ENCODE measurements at places on chromosomes 6 and 20.

- DNase-seq = peak; percentile 67
Observed at GRCh38 chr6:134774201-134774638, 175.7 kb downstream of the ALDH8A1 start.

- DNase-seq = no peak
Observed at GRCh38 chr6:149318581-149319286, 1.2 kb downstream of the TAB2 start.

- peak; percentile 93 for DNase-seq
Observed at GRCh38 chr6:25971187-25971821, 8.7 kb downstream of the TRIM38 start.

DNA sequence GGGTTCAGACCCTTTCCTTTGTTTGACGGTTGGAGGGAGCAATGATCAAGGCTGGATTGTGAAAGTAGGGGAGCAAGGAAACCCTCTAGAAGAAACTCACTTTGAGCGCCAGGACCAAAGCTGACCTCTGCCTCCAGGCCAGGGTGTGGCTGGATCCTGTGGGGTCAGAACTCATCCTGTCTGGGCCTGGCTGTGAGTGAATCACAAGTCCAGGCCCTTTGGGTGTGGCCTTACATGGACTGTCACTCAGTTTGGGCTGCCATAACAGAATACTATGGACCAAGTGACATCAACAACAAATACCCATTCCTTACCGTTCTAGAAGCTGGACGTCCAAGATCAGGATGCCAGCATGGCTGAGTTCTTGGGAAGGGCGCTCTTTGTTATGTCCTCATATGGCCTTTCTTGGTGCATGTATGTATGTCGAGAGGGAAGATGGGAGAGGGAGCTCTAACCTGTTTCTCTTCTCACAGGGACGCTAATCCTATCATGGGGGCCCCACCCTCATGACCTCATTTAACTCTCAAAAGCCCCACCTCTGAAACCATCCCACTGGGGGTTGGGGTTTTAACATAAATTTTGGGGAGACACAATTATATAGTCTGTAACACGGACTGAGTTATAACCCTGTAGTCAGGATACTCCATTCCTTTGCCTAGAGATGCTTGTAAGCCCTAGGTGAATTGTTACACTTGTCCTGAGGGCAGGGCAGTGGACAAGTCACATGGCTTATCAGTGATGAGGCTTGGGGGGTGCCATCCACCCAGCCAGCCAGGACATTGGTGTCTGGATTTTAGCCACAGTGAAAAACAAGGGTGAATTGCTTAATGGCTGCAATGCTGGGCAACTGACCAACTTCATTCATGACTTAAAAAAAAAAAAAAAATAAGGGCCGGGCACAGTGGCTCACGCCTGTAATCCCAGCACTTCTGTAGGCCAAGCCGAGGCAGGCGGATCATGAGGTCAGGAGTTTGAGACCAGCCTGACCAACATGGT is 80.0 kb downstream of the TRMT11 start:
- peak; percentile 19 for DNase-seq

DNA sequence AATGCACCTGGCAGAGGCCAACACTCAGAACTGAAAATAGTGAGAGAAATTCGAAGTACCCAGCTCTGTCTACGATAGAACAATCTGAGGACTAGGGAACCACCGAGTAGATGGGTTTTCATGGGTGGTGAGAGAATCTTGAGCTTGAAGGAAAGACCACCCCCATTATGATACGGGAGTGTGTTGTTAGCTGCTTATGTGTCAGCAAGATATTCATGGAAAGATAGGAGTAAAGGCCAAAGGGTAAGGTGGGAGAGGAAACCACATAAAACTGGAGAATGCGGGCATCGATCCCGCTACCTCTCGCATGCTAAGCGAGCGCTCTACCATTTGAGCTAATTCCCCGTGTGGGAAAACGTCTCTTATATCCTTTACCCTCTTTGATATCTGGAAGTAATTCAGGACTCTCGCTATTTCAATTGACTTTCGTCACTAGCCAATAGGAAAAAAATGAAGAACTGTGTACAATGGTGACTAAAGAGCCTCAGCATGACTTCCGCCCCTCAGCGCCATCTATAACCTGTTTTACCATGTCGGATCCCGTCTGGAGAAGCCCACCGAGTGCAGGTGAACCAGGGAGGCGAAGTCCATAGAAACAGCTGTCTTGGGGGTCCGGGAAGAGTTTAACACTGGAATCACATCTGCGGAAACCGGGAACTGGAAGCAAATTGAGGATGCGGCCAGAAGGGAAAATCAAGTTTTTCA is 25.0 kb upstream of the ABT1 start:
- peak; percentile 87 for DNase-seq

GRCh38 chr6:11002176-11002575 is 41.9 kb downstream of the ELOVL2 start:
- no peak for DNase-seq

DNA sequence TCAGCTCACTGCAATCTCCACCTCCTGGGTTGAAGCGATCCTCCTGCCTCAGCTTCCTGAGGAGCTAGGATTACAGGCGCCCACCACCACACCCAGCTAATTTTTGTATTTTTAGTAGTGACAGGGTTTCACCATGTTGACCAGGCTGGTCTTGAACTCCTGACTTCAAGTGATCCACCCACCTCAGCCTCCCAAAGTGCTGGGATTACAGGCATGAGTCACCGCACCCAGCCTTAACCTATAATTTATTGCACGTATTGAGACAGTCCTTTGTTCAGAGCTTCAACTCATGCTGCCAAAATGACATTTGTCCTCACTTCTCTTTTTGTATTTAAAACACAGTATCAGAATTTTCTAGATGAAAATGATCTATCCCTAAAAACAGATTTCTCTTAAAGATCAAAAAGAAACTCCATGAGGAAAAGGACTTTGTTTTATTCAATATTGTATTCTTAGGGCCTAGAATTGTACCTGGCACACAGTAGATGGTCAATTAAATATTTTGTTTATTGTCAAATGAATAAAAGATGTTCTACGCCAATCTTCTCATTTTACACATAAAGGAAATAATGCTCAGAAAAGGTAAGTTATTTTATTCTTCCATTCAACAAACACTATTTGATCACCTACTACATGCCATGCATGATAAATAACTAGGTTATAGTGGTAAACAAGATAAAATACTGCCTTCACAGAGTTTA is 10.8 kb downstream of the SERAC1 start:
- no peak for DNase-seq

DNA sequence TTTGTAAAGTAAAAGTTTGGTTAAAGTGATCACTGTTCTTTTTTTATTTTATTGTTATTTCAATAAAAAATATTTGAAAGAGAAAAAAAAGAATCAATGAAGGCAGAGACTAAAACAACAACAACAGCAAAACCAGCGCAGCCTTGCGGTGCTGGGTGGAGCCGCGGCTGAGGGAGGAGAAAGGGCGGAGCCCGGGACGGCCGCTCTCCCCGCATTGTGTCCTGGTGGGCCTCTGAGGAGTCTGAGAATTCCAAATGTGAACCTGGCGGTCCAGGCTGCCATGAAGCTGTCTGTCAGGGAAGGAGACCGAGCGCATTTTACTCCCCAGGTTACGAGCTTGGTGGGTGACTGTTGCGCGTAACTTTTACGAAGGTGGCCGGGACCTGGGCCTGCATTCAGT is 43.2 kb downstream of the TMEM242 start:
- no peak for DNase-seq

- DNase-seq = no peak
Observed at GRCh38 chr6:2917801-2918445, 14.8 kb upstream of the SERPINB9 start.
